ENCODE measurements at places on chromosomes 6 and 20.

GRCh38 chr6:89939144-89939543, 44.9 kb downstream of the GJA10 start:
- DNase-seq, result no peak

GRCh38 chr20:19492116-19492515, 265.9 kb upstream of the RIN2 start:
- DNase-seq, result no peak

GRCh38 chr20:17895641-17896171, 72.9 kb downstream of the SNX5 start:
- no peak for DNase-seq

- DNase-seq, result peak; percentile 2
Observed at GRCh38 chr20:25278636-25279361, 30.9 kb downstream of the PYGB start.

- no peak for DNase-seq
Observed at GRCh38 chr6:11404081-11404480, 133.5 kb upstream of the TMEM170B start.
